NCI-H2081 treated with DMSO at 0.1 percent for 48 hours (cell line): ENCODE measurements at places on chromosomes 12 and 14.

- no peak for DNase-seq
These were observed 7.1 kb upstream of the IFNG-AS1 start for GRCh38 chr12:67982164-67982563.

GRCh38 chr12:100058482-100059029 lies 73.8 kb upstream of the ANKS1B start:
- DNase-seq, result no peak

DNA sequence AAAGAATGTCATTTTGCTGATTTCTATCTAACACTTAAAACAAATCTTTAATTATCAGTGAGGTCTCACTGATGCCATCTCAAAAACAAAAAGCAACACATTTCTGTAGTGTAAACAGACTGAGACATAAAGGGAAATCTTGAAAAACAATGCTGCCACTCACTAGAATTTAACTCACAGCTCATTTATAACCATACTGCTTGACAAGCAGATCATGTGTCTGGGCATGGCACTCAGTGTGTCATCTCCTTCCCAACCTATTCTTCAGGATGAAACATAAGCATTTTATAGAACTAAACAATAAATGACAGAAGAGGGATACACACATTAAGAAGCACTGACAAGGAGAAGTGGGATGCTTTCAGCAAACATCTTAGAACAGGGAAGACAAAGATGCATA lies 22.4 kb downstream of the ATF7 start:
- DNase-seq, result no peak

GRCh38 chr12:34204830-34205285 lies 182.6 kb downstream of the ALG10 start:
- DNase-seq, result no peak

DNA sequence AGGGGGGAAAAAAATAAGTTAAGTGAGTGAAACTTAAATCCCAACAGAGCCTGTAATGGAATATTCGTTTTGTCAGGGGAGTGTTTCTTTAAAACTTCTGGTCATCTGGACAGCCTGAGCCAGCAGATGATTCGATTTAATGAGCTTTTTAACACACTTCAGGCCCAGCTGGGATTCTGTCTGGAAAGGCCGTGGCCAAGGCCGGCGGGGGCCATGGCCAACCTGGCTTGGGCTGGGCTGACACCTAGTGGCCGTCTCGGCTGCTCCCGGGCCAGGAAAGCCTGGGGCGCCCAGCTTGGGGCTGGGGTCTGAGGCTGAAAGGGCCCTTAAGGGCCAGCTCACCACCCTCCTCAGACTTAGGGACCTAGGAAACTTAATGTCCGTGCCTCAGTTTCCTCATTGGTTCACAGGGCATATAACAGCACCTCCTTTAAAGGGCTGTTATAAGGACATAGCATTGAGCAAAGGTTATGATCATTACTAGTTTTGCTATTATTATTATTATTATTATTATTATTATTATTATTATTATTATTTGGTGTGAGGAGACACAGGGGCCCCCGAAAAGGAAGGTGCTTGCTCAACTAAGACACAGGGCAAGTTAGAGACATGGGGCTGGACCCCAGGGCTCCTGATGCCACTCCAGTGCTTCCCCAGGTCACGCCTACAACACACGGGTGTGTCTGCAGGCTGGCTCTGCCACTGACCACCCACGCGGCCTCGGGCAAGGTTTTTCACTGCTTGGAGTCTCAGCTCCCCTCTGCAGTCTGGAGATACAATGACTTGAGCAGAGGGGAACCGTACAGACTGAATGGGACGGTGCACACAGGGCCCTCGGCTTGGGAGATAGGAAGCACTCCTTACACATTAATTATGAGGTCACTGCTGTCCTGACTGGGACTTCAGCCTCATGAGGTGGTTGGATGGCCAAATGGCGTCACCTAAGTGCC lies 84.0 kb downstream of the SYNE3 start:
- no peak for DNase-seq
